ENCODE measurements at places on chromosomes 16 and 17.

- no peak for DNase-seq
These were observed 9.0 kb downstream of the HAS3 start for GRCh38 chr16:69114346-69114975.

DNA sequence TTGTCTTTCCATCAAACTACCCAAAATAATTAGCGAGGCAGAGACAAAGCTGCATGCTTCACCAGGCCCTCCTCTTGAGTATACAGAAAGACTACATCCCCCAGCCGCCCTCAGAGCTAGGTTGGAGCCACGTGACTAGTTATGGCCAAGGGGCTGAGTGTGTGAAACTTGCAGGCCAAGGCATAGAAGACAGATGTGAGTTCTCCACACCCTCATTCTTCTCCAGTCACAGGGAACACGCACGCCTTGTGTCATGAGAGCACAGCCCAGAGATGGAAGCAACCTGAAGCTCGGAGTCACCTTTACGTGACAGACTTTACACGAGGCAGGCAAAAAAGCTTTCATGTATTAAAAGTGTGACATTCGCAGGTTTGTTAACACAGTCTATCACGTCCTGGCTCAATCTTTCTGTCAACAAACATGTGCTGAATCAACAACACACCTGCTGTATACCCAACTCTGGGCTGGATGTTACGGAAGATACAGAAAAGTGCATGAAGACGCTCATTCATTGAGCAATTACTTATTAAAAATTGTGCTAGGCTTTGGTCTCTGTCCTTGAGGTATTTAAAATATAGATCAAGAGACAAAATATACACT, 38.3 kb downstream of the STX8 start:
- no peak for DNase-seq

DNA sequence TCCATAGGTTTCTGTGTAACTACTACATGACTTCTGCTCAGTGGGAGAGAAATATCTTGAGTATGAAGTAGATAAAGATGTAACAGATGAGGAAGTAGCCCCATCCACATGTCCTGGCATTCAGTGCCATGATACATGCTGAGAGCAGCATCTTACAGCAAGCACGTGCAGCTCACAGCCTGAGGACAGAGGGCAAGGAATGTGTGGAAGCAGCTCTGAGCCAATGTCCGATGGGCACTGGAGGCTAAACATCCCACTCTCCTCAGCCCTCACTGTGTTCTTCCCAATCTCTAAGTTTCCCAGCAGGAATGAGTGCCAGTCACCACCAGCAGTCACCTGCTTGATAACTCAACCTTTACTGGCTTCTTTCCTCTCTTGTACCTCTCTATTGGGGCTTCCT, 40.4 kb downstream of the CFDP1 start:
- no peak for DNase-seq

GRCh38 chr16:46701615-46702014, 12.2 kb downstream of the ORC6 start:
- DNase-seq: no peak

- no peak for DNase-seq
These were observed 381.5 kb downstream of the CPPED1 start for GRCh38 chr16:12422233-12422632.

DNA sequence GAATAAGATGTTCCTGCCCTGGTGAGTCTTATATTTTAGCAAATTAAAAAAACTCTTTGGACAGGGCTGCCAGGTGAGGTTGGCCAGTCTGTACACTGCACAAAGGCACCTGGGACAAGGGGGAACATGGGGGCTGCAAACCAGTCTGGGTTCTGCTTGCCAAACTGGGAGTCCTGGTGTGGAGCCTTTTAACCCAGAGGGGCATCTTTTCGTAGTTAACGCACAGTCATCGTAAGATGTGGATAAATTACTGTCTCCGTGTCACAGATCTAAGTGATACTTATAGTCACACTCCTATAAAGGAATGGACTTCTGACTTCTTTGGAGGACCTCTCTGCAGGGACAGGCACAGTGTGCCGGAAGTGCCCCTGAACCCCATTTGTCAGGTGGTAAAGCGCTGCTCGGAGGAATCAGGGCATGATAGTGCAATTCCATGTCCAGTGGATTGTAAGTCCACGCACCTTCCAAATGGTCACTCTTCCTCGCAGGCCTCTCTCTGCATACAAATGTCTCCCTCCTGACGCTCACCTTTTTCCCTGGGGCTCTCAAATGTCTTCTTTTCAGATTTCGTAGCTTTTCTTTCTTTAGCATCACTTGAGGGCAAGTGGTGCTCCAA, 14.7 kb downstream of the DEXI start:
- DNase-seq: no peak

GRCh38 chr17:58263773-58264172, 17.0 kb downstream of the MPO start:
- DNase-seq: no peak

- no peak for DNase-seq
These were observed 81.6 kb downstream of the KLHDC4 start for GRCh38 chr16:87684106-87684677.

DNA sequence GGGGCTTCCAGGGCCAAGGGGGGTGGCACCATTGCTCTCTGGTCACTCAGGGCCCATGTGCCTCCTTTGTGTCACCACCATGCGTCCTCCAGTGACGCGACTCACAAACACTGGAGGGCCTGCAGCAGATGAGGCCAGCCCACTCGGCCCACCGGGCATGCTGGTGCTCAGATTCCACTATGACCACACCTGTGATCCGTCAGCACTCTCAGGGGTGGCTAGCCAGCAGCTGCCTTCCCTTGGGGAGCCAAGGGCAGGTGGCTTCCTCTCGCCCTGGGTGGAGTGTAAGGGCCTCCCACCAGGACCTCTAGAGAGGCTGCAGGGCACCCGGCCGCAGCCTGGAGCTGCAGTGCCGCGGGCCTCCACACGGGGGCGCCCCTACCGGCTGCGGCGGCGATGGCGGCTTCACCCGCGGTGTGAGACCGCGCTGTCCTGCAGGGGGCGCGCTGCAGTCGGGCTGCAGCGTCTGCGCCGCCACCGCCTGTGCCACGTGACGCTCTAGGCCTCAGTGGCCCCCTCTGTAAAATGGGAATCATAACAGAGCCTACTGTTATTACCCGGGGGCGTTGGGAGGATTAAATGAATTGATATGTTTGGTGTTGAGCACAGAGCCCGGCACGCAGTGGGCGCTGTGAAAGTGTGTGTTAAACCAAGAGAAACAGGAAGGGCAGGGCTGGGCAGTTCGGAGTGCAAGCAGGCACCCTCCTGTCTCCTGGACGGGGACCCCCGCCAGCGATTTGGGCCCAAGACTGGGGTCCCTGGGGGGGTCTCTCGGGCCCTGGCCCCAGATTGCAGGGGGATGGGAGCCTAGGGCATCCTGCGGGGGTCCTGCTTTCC, 192.4 kb upstream of the GSE1 start:
- peak; percentile 36 for DNase-seq

- DNase-seq: peak; percentile 29
These were observed 31.0 kb downstream of the VPS53 start for GRCh38 chr17:683499-684254.

DNA sequence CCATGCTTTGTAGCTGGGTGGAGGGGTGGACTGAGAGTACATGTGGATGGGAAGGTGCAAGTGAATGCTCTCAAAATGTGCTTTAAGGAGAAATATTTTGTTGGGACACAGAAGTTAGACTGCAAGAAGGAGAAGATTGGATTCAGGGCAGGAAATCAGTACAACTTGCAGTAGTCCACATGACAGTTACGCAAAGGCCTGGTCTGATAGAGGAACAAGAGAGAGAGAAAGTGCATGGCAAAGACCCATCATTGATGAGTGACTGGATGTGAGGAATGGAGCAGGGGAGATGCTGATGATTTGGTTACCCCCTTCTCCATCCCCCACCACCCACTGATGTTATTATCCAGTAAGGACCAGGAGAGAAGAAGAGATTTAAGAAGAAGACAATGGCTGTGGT, 472.8 kb downstream of the MAF start:
- DNase-seq: no peak

GRCh38 chr16:11112723-11113348, 143.2 kb downstream of the SOCS1 start:
- DNase-seq: no peak

All from fibroblast of skin of back (primary cell).